Cardiac fibroblast (primary cell): ENCODE measurements at places on chromosomes 16 and 17.

DNA sequence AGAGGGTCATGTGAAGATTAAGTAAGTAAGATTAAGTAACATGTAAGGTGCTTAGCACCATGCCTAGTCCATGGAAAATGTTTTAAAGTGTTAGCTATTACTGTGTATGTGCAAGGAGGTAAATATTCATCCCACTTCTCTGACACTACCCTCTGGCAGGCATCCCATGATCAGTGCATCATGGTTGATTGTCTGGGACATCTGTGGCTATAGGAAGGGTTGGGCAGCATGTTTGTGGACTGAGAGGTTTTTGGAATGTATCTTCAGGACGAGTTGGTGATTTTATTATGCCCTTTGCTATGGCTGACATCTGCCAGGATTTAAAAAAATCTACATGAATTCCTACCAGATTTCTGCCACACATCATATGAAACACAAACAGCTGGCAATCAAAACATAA is 6.5 kb upstream of the TAOK1 start:
- peak; percentile 58 for DNase-seq

DNA sequence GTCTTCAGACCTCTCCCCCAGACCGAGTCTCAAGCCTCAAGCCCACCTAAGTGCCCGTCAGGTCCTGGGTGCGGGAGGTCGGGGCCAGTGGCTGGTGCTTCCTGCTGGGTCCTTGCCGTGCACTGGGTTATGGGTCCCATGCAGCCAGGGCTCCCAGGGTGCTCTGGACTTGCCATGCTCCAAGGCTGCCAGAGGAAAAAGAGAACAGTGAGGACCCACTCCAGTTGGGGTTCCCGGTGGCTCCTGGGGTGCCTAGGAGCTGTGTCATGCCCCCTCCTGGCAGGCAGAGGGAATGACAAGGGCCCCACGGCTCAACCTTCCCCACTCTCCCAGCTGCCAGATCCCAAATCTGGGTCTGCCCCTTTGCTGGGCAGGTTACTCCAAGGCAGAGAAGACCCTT is 3.8 kb downstream of the SNX20 start:
- DNase-seq, result no peak

DNA sequence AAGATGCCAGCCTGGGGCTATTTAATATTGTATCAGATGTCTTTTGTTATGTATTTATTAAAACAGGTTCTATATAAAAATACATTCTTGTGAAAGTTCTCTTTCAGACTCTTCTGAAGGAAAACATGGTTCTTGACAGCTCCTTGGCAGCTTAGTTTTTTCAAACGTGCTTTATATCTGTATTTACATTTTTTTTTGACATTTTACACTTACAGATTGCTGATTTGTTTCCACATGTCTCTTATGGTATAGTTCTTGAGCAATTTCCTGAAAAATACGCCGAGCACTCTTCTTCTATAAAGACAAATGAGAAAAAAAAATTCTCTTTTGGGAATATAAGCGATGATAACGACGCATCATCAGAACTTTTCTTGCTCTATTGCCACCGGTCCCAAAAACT is 9.5 kb downstream of the IGSF6 start:
- no peak for DNase-seq

DNA sequence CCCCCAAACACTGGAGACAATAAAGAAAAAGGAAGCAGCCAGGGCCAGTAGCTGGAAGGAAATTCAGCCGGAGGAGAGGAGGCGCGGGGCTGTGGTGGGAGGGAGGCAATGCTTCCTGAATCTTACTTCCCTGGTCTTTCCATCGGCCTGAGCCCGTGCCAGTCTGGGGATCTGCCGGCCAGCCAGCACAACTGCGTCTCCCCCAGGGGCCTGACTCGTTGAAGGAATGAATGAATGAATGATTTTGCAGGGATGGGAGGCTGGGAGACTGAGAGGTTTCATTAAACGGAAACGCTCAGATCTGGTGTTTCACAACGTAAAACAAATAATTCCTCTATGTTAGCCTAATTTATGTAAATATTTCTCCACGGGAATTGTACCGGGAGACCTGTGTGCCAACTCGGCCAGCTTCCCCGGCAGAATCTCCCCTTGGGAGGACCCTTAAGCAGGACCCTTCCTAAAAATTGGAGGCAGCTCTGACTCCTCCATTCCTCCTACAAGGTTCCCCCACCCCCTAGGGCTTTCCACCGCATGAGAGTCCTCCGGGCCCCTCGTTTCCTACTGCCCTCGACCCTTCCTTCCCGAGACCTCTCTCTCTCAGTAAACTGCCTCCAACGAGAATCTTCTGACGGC is 1.3 kb upstream of the BAIAP2 start:
- DNase-seq, result no peak
